ENCODE measurements at places on chromosomes 5 and 9. TPM values are rescaled to one million over a fixed set of nuclear protein-coding genes. Genes with fewer than 3 reads are reported as not detected.

DNA sequence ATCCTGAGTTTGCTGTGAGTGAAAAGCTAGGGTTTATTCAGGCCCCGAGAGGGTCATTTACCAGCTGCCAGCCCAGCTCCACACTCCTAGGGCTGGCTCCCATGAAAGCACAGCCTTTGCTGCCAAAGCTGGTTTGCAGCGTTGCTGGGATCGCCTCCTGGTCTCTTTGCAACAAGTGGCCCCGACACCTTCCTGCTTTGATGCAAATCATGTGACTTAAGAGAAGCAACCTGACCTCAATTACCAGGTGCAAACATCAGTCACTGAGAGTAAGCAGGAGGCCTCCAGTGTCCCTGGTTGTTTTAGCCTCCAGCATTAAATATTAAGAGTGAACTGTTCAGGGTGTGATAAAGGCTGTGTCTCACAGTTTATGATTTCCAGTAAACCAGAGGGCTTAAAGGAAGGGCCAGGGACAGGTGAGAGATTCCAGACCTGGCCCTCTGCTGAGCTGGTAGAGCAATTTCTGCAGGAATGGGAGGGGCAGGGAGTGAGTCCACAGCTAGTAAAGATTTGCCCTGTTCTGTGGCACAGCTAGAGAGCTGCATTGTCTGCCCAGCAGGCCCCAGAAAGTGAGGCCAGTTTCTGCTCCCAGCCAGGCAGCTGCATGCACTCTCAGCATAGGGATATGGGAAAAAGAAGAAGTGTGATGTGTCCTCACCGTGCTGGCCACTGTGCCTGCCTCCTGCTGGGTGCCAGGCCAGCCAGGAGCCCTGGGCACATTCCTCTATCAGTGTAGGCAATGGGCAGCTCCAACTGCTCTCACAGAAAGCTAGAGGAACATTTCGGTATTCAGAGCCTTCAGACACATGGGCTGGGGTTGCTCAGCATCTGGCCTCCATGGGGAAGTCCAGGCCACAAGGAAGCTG lies 58.0 kb downstream of the SLC22A5 start:
- no peak for DNase-seq
- peaks cover 85% of the 10 kb centered on the region for H3K4me1 ChIP-seq
- peak overlapping the region; percentile 94 for H3K27ac ChIP-seq
- no peaks in the 10 kb centered on the region for H3K27me3 ChIP-seq
- peaks cover 8% of the 10 kb centered on the region for H3K36me3 ChIP-seq

- H3K4me1 ChIP-seq, result peaks cover 2% of the 10 kb centered on the region
- no peak for DNase-seq
- H3K4me3 ChIP-seq, result no peak overlapping the region
- no peak overlapping the region for H3K27ac ChIP-seq
- no peaks in the 10 kb centered on the region for H3K27me3 ChIP-seq
These were observed 152.4 kb downstream of the RAPGEF6 start for GRCh38 chr5:131482617-131483016.

- H3K27me3 ChIP-seq, result no peaks in the 10 kb centered on the region
- peaks cover 23% of the 10 kb centered on the region for H3K4me1 ChIP-seq
- peak; percentile 72 for DNase-seq
These were observed 38.2 kb downstream of the GALNT10 start for GRCh38 chr5:154228696-154229095.

DNA sequence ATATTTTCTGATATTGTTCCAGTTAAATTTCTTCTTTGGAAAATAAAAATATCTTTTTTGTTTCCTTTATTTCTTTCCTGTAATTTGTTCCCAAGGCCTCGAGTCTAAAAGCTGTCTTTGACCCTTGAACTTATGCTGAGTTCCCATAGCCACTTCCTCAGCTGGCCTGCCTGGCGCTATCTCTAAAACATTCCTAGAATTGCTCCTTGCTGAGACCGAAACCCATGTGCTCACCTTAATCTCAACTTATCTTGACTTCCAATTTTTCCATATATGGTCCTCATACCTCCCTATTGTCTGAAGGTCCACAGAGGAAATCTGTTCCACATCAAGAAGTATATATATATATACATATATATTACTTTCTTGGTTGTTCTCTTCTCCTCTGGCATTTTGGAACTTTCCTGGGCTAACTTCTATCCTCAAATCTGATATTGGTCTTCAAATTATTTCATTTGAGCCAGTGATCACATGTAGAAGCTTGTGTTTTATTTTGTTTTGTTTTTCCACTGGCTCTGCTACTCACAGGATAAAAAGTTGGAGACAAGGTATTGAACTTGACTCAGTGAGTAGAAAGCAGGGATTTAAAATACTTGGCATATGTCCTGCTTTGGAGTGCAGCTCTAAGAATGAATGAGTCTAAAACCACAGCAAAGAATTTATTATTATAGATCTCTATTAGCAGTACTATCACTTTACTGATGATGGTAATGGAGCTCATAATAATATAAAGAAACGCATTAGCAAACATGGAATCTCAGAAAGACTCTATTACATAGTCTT lies 45.2 kb downstream of the ENC1 start:
- 0 out of 2 replicates have a peak, but pooled peaks cover 3% of the 10 kb centered on the region for H3K27me3 ChIP-seq
- no peak overlapping the region for H3K27ac ChIP-seq
- H3K36me3 ChIP-seq, result no peaks in the 10 kb centered on the region
- H3K4me1 ChIP-seq, result no peaks in the 10 kb centered on the region

GRCh38 chr5:96691503-96692303 lies 29.5 kb downstream of the CAST start:
- no peaks in the 10 kb centered on the region for H3K36me3 ChIP-seq
- no peaks in the 10 kb centered on the region for H3K4me1 ChIP-seq
- no peak for DNase-seq
- H3K27me3 ChIP-seq, result no peaks in the 10 kb centered on the region

- H3K27me3 ChIP-seq, result no peaks in the 10 kb centered on the region
- H3K36me3 ChIP-seq, result peaks cover 12% of the 10 kb centered on the region
- H3K4me1 ChIP-seq, result no peaks in the 10 kb centered on the region
- no peak for DNase-seq
These were observed 20.5 kb downstream of the ELP1 start for GRCh38 chr9:108913391-108913790.

DNA sequence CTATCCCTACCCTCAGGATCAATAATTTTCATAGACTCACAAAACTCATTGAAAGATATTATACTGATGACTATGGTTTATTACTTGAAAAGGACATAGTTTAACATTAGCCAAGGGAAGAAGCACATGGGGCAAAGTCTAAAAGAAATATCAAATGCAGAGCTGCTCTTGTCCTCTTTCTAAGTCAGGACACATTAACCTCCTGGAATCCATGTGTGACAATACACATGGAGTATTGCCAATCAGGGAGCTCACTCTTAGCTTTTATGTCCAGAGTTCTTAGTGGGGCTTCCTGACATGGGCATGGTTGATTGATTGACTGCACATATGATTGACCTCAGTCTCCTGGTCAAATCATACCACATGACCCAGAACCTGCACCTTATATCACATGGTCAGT lies 165.5 kb upstream of the COX7C start:
- H3K4me1 ChIP-seq, result no peaks in the 10 kb centered on the region
- DNase-seq, result no peak
- no peak overlapping the region for H3K27ac ChIP-seq
- H3K36me3 ChIP-seq, result no peaks in the 10 kb centered on the region
- H3K27me3 ChIP-seq, result no peaks in the 10 kb centered on the region

DNA sequence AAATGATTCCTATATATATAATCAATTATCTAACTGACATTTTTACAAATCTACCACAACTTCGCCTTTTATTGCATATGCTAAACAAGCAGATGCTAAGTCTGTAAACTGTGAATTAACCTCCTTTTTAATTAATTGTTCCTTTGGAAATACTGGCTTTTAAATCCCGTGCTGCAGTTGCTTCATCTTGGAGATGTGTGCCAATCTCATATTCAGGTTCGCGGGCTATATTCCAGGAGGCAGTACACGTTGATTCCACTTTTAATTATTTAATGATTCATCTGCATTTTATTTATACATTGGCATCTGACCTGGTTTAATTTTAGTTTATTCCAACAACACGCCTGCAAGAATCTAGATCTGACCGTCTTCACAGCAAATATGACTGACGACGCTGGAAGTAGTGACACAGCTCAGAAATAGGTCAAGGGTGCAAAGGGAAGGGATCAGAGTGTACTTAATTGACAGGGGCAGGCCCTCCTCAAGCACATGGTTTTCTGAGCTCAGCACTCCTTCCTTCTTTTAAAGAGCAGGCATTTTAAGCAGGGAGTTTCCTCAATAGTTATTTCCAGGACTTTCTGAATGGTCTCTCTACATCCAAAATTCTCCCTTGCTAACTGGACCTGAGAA lies 125.2 kb downstream of the GLIS3 start:
- H3K36me3 ChIP-seq, result no peaks in the 10 kb centered on the region
- no peaks in the 10 kb centered on the region for H3K27me3 ChIP-seq
- no peak overlapping the region for H3K4me3 ChIP-seq
- no peak for DNase-seq
- H3K4me1 ChIP-seq, result no peaks in the 10 kb centered on the region

DNA sequence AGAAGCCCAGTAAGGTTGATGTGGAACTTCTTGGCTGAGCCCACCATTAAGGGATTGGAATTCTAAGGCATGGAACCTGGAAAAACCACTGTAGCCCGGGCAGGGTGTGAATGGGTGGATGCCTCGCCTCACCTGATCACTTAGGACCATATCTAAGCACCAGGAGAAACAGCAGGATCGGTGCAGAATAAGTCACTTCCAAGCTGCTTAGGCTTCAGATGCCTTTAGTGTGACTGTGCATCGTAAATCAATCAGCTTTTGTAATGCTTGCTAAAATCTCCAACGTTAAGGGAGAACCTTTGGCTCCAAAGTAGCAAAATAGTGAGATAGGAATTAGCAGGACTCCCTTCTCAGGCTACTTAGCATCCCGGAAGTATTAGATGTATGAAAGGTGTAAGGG lies 103.9 kb upstream of the MEGF10 start:
- no peak overlapping the region for H3K27ac ChIP-seq
- DNase-seq, result no peak
- no peaks in the 10 kb centered on the region for H3K4me1 ChIP-seq
- no peaks in the 10 kb centered on the region for H3K27me3 ChIP-seq
- no peak overlapping the region for H3K4me3 ChIP-seq
- H3K36me3 ChIP-seq, result no peaks in the 10 kb centered on the region

GRCh38 chr9:135068776-135069415 lies 18.6 kb upstream of the OLFM1 start:
- H3K27ac ChIP-seq, result no peak overlapping the region
- no peak for DNase-seq
- no peak overlapping the region for H3K4me3 ChIP-seq
- H3K27me3 ChIP-seq, result no peaks in the 10 kb centered on the region
- H3K4me1 ChIP-seq, result no peaks in the 10 kb centered on the region
- no peaks in the 10 kb centered on the region for H3K36me3 ChIP-seq

RGS7BP gene
- not detected for total RNA-seq

INSL4 gene
- not detected for total RNA-seq

GM2A gene
- 95.6 TPM for total RNA-seq

TLX3 gene
- total RNA-seq, result not detected

MAPKAP1 gene
- total RNA-seq, result 107 TPM

KCNV2 gene
- total RNA-seq, result 0.11 TPM

HRH2 gene
- total RNA-seq, result 0.05 TPM
